ENCODE measurements at places on chromosomes 5 and 9.
A peak's percentile ranks its signal among the peaks of the same experiment; 100 is the strongest.

- DNase-seq, result no peak
Observed at GRCh38 chr5:169805937-169806700, 169.0 kb downstream of the DOCK2 start.

- DNase-seq, result no peak
Observed at GRCh38 chr5:74954919-74955318, 88.7 kb upstream of the FAM169A start.

DNA sequence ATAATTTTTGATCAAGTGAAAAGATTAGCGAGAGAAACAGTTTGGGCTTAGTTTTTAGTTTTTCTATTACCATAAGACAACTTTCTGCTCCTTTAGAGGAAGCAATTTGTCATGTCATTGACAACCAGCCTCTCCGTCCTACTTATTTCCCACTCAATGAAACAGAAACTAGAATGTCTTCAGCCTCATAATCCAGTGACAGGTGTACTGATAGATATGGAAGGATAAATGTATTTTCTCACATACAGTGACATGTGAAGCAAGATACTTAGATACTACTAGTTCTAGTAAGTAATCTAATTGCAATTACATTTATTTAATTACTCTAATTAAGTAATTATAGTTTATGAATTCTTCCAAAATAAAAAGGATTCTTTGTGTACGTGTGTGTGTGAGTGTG is 429.7 kb downstream of the CDH10 start:
- DNase-seq, result no peak

DNA sequence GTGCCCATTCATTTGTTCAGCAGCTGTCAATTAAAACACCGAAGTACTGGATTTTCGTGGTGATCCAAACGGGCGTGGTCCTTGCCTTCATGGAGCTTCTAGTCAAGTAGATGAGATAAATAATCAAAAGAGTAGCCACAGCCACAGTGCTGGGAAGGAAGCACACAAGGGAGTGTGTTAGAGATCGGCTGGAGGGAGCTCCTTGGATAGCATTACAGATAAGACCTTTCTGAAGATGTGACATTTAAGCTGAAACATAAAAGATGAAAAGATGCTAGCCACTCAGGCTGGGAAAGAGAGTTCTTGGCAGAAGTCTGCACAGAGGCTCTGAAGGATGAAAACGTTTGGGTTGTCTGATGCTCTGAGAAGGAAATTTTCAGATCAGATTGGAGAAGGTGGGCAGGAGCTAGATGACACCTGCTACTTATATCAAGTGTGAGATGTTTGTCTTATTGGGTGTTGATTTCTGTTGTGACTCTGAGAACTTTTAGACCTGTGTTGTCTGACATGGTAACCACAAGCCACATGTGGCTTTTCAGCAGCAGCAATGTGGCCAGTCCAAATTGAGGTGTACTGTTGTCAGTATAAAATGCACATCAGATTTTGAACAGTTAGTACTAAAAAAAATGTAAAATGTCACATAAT is 123.9 kb downstream of the TLE4 start:
- no peak for DNase-seq

DNA sequence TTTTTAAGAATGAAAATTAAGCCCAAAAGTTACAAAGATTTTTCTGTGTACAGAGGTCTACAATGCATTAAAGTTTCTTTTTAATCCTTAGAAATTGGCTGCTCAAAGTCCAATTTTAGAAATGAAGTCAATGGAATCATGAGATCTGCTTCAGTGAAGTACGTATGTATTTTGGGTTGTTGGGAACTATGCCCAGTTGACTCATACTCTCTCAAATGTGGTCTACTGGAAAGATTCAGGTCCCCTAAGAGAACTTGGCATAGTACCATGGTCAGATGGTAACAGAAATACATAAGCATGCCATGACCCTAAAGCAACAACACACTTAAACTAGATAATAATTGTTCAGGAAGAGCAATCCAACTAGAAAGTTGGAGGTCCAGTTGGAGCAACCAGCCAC is 23.0 kb downstream of the FBLL1 start:
- DNase-seq, result no peak

- no peak for DNase-seq
Observed at GRCh38 chr9:130908146-130908877, 11.7 kb upstream of the QRFP start.

- DNase-seq, result no peak
Observed at GRCh38 chr9:22079873-22080341, 70.8 kb upstream of the CDKN2B start.

GRCh38 chr9:136389396-136389795 is 10.6 kb downstream of the SNAPC4 start:
- DNase-seq, result no peak

GRCh38 chr5:55885359-55885758 is 34.2 kb downstream of the IL31RA start:
- DNase-seq, result no peak

- no peak for DNase-seq
Observed at GRCh38 chr9:36319806-36320205, 61.6 kb upstream of the GNE start.

- peak; percentile 86 for DNase-seq
Observed at GRCh38 chr5:174724484-174725260, at the start of gene MSX2. Gene MSX2 (plus strand): TSS chr5:174724582. CDS start chr5:174724660, 78 bp downstream.

- DNase-seq, result no peak
Observed at GRCh38 chr9:127084076-127085039, 38.1 kb downstream of the ANGPTL2 start.

DNA sequence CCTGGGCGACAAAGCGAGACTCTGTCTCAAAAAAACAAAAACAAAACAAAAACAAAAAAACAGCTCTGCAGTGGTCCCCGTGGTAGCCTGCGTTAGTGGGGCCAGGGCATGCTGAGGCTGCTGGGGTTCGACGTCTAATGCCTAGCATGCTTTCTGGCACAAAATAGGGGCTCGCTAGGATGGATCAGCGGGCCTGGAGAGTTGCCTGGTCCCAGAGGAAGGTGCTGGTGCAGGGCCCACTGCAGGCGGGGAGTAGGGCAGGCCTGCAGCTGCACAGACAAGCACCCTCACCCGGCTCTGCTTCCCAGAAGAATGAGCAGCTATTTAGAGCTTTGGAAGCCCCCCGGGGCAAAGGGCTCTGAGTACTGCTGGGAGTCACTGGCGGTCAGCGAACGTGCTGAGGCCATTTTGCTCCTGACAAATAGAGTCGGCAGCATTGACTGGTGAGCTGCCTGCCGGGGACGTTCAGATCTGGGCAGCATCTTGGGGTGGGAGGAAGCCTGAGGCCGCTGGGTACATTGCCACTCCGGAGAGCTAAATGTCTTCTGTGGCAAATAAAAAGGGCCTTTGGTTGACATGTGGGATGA is 126.7 kb downstream of the OLFM1 start:
- DNase-seq, result no peak

DNA sequence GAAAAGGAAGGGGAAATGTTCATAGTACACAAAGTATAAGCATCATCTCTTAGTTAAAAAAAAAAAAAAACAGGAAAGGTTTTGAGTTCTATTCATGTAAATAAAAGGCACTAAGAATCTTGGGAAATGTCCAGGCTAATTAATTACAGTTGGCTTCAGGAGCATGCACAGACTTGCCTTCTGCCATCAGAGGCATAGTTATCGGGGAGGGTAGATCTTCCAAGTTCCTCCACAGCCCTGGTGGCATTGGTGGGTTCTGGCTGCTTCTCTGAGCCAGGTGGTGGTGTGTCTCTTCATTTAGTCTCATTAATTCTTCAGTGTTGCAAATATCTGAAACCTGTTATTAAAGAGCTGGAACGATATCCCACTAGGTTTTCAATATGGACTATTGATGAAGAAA is 85.2 kb downstream of the TMEM252 start:
- no peak for DNase-seq

- no peak for DNase-seq
Observed at GRCh38 chr5:112413611-112414010, 5.5 kb downstream of the EPB41L4A start.

DNA sequence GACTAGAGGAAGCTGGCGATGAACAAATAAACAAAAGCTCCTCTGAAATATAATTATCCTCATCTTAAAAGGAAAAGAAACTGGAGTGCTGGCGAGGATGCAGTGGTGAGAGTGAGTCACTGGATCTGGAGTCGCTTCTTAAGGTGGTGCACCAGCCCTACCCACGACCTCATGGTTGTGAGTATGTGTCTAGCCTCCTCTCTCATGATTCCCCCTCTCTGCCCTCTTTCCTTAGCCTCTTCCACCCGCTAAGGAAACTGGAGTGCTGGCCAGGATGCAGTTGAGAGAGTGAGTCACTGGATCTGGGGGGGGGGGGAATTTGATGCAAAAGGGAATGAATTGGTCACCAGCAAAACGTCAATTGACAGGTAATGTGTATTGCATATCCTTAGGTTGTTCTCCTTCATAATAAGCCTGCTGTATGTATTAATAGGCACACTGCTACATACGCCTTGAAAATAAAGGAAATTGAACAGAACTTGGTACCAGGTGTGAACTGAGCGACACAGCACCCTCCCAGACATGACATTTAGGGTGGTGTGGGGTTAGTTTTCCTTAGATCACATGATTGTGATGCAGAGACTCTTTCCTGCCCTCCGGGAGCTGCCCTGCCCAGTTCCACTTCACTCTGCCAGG is 36.3 kb upstream of the EBF1 start:
- no peak for DNase-seq

GRCh38 chr5:6711409-6712141 is 1.7 kb upstream of the TENT4A start:
- no peak for DNase-seq

DNA sequence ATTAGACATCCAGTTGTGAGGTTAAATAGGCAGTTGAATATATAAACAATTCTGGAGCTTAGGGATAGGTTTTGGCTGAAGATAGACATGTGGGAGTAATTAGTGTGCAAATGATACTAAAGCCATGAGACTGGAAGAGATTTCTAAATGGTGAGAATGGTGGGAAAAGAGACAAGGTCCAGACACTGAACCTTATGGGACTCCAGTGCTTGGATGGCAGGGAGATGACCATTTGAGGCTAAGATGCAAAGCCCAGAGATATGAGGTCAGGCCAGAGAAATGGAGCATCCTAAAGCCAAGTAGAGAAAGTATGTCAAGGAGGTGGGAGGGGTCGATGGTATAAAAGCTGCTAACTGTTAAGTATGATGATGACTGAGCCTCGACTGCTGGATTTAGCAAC is 115.6 kb downstream of the SEMA5A start:
- DNase-seq, result no peak

GRCh38 chr9:113609562-113610318 is 146.2 kb downstream of the RGS3 start:
- DNase-seq, result no peak

DNA sequence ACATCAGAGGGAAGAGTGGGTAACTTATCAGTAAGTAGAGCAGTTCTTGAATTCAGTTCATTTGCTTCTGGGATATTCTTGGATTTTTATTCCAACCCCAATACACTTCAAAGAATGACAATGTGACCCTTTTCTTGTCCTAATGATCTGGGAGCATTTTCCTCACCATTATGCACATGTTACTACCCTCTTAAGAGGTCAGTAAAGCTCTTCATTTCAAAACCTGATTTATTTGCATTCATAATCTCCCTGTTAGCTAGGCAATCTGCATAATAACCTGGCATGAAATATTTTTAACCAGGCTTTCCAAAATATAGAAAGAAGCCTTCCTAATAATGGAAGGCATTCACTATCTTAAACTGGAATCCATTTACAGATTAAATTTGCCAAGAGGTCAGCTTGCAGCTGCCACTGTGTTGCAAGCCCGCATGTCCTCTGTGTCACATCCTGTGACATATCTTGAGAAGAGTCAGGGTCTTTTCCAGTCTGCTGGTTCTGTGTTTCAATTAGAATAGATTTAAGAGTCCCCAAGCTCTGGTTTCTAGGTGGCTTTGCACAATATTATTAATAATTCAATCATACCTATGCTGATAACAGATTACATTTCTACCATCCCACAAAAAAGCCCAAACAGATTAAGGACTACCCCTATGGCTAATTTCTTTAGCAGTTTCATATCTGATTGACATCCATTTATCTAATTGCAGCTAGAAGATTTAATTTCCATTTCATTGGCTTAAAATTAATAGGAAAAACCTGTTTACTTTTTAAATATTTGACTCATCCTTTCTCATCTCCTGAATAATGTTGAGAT is 30.9 kb upstream of the PPP2R2B start:
- DNase-seq, result no peak

- no peak for DNase-seq
Observed at GRCh38 chr5:78320401-78320800, 25.9 kb upstream of the AP3B1 start.

DNA sequence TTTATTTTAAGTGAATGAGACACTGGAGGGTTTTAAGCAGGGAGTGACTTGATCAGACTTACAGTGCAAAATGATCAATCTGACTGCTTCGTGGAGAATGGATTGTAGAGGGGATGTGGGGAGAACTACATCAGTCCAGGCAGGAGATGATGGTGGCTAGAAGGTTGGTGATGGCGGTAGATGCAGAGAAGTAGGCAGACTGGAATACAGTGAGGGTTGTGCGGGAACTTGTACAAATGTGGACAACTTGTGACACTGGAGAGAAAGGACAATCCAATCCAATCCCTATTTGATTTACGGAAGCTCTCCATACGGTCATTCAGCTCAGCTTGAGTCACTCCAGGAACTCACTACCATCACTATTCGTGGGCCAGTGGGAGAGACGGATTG is 593 bp downstream of the TIGD6 start:
- no peak for DNase-seq

- no peak for DNase-seq
Observed at GRCh38 chr9:121154782-121155181, 46.9 kb downstream of the RAB14 start.

DNA sequence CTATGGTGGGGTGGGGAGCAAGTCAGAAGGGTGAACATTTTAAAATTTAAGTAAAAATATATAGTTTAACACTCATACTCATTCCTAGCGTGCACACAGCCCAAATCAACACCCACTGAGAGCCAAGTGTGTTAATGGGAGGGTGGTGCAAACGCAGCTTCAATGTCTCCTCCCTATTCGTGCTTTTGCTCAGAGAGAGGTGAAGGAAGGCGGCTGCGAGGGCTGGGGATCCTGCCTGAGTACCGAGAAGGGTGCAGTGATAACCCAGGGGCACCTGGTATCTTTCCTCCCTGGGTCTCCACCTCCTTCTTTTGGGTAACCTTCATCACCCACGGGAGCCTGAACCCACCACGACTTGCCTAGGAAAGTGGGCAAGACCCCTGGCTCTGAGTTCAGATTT is 35.0 kb downstream of the FGF1 start:
- no peak for DNase-seq
